ENCODE measurements at places on chromosomes 3 and 15. TPM values are rescaled to one million over a fixed set of nuclear protein-coding genes. Genes with fewer than 3 reads are reported as not detected.

The TMEM40 gene
- not detected for total RNA-seq

The HYAL1 gene
- 5.8 TPM for total RNA-seq

The ZBED2 gene
- 122 TPM for total RNA-seq

The DGKG gene
- 15.0 TPM for total RNA-seq

The RTP4 gene
- total RNA-seq: 3.4 TPM

The CORO2B gene
- total RNA-seq: 7.7 TPM

The ITGB5 gene
- 79.2 TPM for total RNA-seq

The ACAN gene
- total RNA-seq: 0.13 TPM

GRCh38 chr3:50612970-50613846 is 1.6 kb upstream of the CISH start:
- no peaks in the 10 kb centered on the region for H3K27me3 ChIP-seq
- H3K36me3 ChIP-seq: peaks cover 1% of the 10 kb centered on the region
- no peak for DNase-seq
- H3K4me3 ChIP-seq: peak overlapping the region; percentile 69
- H3K27ac ChIP-seq: peak overlapping the region; percentile 100

DNA sequence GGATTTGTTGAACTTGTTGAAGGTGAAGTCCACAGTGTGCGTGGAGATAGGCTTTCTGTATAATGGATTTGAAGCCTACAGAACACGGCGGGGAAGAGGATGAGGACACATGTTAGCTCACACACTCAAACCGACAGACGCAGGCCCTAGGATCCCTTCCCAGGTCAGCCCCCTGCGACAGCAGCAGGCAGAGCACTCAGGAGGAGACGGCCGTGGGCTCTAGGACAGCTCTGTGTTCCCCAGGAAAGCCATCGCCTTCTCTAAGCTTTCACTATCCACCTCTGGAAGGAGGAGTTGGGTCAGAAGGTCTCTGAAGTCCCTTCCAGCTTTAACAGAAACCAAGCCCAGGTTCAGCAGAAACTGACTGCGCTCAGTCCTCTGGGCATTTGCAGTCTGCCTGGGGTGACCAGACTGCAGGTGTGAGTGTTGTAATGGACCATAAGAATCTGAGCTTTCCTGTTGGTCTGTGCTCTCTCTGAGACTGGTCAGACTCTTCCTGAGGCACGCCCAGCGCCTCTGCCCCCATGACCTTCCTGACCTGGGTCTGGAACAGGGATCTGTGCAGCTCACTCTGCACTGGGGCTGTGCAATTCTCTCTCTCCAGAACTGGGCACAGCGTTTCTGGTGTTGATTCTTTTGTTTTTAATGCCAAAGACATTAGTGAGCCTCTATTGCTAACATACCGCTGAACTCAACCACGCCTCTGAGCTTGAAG is 33.5 kb downstream of the UMPS start:
- no peak overlapping the region for H3K4me3 ChIP-seq
- H3K27me3 ChIP-seq: no peaks in the 10 kb centered on the region
- no peak overlapping the region for H3K27ac ChIP-seq
- no peak for DNase-seq
- peaks cover 12% of the 10 kb centered on the region for H3K36me3 ChIP-seq

- H3K27me3 ChIP-seq: no peaks in the 10 kb centered on the region
- no peak for DNase-seq
- H3K27ac ChIP-seq: no peak overlapping the region
- no peak overlapping the region for H3K4me3 ChIP-seq
- H3K4me1 ChIP-seq: peaks cover 4% of the 10 kb centered on the region
These were observed 56.5 kb downstream of the KY start for GRCh38 chr3:134594331-134594741.

GRCh38 chr3:11697701-11698100 is 54.0 kb upstream of the VGLL4 start:
- H3K27ac ChIP-seq: no peak overlapping the region
- no peaks in the 10 kb centered on the region for H3K4me1 ChIP-seq
- peaks cover 4% of the 10 kb centered on the region for H3K36me3 ChIP-seq
- no peak overlapping the region for H3K4me3 ChIP-seq
- DNase-seq: no peak
- H3K27me3 ChIP-seq: no peaks in the 10 kb centered on the region

DNA sequence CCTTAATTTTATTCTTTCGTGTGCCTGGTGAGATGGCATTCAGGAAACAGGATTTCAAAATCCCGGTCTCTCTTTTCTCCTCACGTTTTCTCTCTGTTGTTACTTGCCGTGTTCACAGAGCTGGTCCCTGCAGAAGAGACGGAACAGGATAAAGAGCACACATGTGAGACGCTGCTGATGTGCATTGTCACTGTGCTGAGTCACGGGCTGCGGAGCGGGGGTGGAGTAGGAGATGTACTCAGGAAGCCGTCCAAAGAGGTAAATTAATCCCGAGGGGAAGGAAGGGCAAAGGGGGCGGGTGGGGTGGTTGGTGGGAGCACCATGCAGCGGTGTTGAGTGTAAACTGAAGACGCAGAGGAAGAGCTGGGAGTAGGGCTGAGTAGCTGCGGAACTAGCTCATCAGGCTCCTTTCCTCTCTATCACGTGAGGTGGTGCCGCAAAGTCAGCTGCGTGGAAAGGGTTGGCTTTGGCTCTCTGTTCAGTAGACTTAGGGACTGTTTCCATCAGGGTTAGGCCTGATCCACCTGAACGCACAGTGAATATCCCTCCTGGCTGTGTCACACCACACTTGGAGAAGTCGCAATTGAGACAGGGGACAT is 164.8 kb upstream of the BHLHE40 start:
- peaks cover 25% of the 10 kb centered on the region for H3K4me1 ChIP-seq
- DNase-seq: peak; percentile 45
- peak overlapping the region; percentile 65 for H3K27ac ChIP-seq

DNA sequence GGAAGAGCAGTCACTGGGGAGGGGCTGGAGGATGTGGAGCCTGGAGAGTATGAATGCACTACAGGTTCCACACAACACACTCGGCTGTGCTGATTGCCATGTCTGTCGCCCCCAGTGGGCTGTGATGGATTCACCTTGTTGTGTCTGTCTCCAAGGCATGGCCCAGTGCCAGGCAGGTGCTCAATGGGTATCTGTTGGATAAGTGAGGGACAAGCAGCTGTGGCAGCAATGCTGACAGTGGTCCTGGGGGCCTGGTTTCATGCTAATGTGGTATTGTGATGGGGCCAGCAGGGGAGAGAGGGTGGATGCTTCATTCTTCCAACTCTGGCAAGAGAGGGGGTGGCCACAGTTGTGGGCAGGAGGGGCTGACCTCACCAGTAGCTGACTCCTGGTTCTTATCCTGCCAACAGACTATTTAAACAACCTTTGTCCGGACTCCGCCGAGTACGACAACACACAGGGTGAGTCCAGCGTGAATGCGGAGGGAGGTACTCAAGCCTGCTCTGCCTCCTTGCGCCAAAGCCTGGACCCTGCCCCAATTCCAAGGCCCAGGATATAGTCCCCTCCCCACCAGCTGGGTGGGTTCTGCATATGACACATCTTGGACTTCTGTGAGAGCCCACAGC is 47.3 kb upstream of the NR2C2 start:
- no peak overlapping the region for H3K4me3 ChIP-seq
- no peak overlapping the region for H3K27ac ChIP-seq
- no peak for DNase-seq
- H3K36me3 ChIP-seq: no peaks in the 10 kb centered on the region

- H3K36me3 ChIP-seq: no peaks in the 10 kb centered on the region
- no peak overlapping the region for H3K27ac ChIP-seq
- H3K4me1 ChIP-seq: no peaks in the 10 kb centered on the region
- DNase-seq: no peak
These were observed 52.1 kb upstream of the MYRIP start for GRCh38 chr3:39757307-39757706.

GRCh38 chr3:112087746-112088145 is 1.6 kb downstream of the C3orf52 start:
- no peaks in the 10 kb centered on the region for H3K27me3 ChIP-seq
- H3K36me3 ChIP-seq: no peaks in the 10 kb centered on the region
- H3K4me1 ChIP-seq: peaks cover 43% of the 10 kb centered on the region

GRCh38 chr15:94135486-94136147 is 95.7 kb upstream of the MCTP2 start:
- DNase-seq: no peak
- no peaks in the 10 kb centered on the region for H3K27me3 ChIP-seq
- no peaks in the 10 kb centered on the region for H3K36me3 ChIP-seq

GRCh38 chr3:156751461-156752025 is 74.6 kb upstream of the LEKR1 start:
- DNase-seq: peak; percentile 16
- peaks cover 18% of the 10 kb centered on the region for H3K4me1 ChIP-seq
- no peak overlapping the region for H3K27ac ChIP-seq
- no peak overlapping the region for H3K4me3 ChIP-seq
- no peaks in the 10 kb centered on the region for H3K36me3 ChIP-seq
- H3K27me3 ChIP-seq: no peaks in the 10 kb centered on the region

- no peaks in the 10 kb centered on the region for H3K4me1 ChIP-seq
- DNase-seq: no peak
- no peaks in the 10 kb centered on the region for H3K36me3 ChIP-seq
- no peaks in the 10 kb centered on the region for H3K27me3 ChIP-seq
- no peak overlapping the region for H3K27ac ChIP-seq
These were observed 198.4 kb downstream of the EBLN2 start for GRCh38 chr3:73259856-73260255.

GRCh38 chr3:171788546-171789351 is 21.5 kb downstream of the PLD1 start:
- no peak for DNase-seq
- no peaks in the 10 kb centered on the region for H3K27me3 ChIP-seq
- H3K27ac ChIP-seq: no peak overlapping the region
- H3K4me1 ChIP-seq: peaks cover 10% of the 10 kb centered on the region
- no peaks in the 10 kb centered on the region for H3K36me3 ChIP-seq

DNA sequence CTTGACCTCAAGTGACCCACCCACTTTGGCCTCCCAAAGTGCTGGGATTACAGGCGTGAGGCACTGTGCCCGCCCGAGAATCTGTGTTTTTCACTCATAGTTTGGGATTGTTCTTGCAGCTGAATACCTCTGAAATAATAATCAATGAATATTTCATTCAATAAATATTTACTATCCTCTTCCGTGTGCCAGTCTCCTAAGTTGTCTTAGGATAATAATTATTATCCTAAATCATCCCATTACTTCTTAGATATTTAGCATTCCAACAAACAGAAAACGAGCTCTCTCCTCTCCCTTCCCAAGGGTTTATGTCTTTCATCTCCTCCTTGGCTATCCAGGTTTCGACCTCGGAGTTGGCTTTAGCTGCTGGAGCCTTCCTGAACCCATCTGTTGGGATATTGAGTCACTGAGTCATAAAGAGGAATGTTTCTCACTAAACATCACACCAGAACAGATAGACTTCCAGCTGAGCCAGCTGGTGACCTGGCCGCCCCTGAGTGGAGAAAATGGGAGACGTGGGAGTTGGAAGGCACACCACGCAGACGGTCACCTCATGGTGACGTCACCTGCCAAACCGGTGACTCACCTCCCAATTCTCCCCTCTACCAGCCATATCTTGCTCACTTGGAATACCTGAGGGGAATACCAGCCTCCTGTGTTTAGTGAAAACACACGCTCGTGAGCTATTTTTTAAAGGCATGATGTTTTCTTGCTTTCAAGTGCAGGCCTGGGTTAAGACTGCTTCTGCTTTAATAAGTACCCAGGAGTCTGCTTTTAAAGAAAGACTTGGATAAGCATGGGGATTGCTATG is 43.9 kb downstream of the BHLHE40 start:
- DNase-seq: peak; percentile 37
- H3K27ac ChIP-seq: peak overlapping the region; percentile 18
- no peak overlapping the region for H3K4me3 ChIP-seq
- H3K27me3 ChIP-seq: no peaks in the 10 kb centered on the region

DNA sequence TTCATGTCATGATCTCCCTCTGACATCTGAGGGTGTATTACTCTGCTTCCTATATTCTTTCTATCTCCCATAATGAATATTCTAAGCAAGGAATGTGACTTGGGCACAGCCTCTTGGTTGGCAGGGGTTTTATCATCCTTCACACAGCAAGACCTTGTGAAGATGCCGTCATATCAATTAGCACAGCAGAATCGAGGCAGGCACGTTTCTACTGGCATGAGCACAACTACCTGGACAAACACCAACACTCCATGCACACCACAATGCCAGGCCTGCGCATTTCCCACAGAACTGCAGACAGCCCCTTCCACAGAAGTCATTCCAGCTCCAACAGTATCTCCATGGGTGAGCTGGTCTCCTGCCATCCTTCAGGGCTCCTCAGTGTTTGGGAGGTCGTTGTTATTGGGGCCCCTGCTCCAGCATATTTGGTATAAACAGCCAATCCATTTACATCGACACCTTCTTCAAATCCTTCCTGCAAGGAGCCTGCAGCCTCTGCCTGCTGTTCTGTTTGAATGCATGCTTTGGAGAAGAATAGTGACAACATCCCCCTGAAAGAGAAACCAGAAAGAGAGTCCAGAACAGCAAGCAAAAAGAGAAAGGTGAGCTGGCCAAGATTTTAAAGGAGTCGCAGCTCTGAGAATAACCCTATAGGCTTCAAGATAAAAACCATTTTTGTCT is 275.5 kb downstream of the SHOX2 start:
- no peak overlapping the region for H3K27ac ChIP-seq
- no peaks in the 10 kb centered on the region for H3K27me3 ChIP-seq

DNA sequence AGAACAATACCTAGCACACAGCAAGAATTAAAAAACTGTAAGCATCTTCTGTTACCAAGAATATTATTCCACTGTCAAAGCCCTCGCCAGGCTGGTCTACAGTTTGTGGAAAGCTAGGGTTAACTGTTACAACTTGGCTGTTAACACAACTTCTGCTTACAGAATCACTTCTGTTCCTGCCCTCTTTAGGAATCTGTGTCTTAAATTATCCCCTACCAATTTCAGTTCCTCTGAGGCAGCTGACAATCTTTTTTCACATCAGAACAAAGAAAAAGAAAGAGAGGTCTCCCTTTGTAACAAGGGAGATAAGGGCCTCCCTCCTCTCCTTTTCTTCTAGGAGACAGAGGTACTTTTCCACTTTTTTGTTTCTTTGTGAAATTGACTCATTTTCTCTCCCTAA is 188.9 kb downstream of the FMN1 start:
- no peak overlapping the region for H3K27ac ChIP-seq
- no peak overlapping the region for H3K4me3 ChIP-seq
- no peaks in the 10 kb centered on the region for H3K27me3 ChIP-seq
- H3K4me1 ChIP-seq: peaks cover 14% of the 10 kb centered on the region
- no peaks in the 10 kb centered on the region for H3K36me3 ChIP-seq

DNA sequence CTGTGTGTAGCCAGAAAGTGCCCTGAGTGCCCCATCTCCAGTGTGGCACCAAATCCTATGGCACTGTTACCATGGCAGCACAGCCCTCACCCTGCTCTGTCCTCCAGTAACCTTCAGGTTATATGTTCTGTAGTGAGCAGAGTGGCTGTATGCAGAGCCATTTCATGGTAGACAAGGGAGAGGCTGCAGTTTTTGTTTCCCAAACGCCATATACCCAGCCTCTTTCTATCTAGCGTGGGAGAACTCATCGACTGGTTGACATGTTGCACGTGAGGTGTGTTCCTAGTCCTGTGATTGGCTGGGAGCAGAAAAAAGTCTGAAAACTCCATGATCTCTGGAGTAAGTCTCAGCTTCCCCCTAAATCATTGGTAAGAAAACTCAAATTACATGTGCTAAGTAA is 2.0 kb downstream of the SIDT1 start:
- no peaks in the 10 kb centered on the region for H3K36me3 ChIP-seq
- H3K4me3 ChIP-seq: no peak overlapping the region
- H3K27me3 ChIP-seq: no peaks in the 10 kb centered on the region
